Activated naive CD4-positive, alpha-beta T cell treated with anti-CD3 and anti-CD28 coated beads, Interleukin-2, amount 10 ng/mL, durations not matched to agents 7 days and 5 days (primary cell): ENCODE measurements at places on chromosomes 13 and 19.

DNA sequence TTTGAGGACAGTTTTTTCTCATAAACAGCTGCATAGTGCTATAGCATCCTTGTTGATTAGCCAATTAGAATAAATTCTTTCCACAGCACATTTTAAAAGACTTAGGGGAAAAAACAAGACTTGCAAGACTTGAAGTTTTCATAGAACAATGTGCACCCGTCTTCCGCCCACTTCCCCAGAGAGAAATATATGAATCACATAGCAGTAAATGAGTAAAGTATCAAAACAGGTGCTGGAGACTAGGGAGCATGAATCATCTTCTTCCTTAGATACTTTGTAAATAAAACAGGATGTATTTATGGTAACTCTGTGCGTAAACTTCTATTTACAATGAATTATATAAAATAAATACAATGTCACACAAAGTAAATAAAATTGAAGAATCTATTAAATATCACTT, 75.1 kb downstream of the COL4A2 start:
- H3K4me1 ChIP-seq: no peaks in the 10 kb centered on the region
- peaks cover 22% of the 10 kb centered on the region for H3K27me3 ChIP-seq
- H3K27ac ChIP-seq: no peak overlapping the region

- H3K36me3 ChIP-seq: no peaks in the 10 kb centered on the region
- no peak overlapping the region for H3K4me3 ChIP-seq
- no peak for DNase-seq
- no peaks in the 10 kb centered on the region for H3K27me3 ChIP-seq
- H3K27ac ChIP-seq: no peak overlapping the region
- no peaks in the 10 kb centered on the region for H3K4me1 ChIP-seq
These were observed 313.1 kb upstream of the MAB21L1 start for GRCh38 chr13:35789335-35790165.

DNA sequence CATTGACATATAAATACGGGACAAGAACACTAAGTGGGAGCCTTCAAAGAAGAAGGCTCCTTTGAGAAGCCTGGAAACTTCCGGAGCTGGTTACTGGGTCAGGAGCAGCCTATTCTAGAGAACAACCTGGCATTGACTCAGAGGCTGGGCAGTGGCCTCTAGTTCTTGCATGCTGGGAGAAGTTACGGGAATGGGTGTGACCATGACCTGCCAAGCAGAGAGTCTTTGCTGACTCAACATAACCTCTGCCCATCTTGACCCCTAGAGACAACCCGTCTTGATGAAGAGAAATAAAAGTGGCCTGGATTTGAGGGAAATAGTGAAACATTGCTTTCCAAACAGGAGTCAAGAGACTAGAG, 21.0 kb downstream of the STARD13 start:
- no peak for DNase-seq
- H3K27ac ChIP-seq: no peak overlapping the region
- no peaks in the 10 kb centered on the region for H3K36me3 ChIP-seq
- no peaks in the 10 kb centered on the region for H3K4me1 ChIP-seq
- H3K27me3 ChIP-seq: no peaks in the 10 kb centered on the region

DNA sequence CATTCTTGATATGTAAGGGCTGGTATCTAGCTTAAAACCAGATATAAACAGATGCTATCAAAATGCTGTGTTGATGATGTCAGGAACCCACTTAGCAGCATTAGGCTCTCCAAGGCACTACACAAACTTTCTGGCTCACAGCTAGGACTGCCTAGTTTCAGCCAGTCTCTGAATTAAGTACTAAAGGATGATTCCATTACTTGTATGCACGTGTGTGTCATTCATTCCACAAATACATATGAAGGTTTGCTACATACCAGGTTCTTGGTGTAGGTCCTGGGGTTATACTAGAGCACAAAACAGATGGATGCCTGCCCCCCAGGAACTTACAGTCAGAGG, 151.5 kb downstream of the RGCC start:
- H3K27ac ChIP-seq: no peak overlapping the region
- H3K36me3 ChIP-seq: peaks cover 24% of the 10 kb centered on the region
- H3K4me1 ChIP-seq: no peaks in the 10 kb centered on the region
- DNase-seq: no peak
- H3K4me3 ChIP-seq: no peak overlapping the region
- no peaks in the 10 kb centered on the region for H3K27me3 ChIP-seq

- no peak overlapping the region for H3K27ac ChIP-seq
- no peak for DNase-seq
- no peaks in the 10 kb centered on the region for H3K36me3 ChIP-seq
- H3K4me3 ChIP-seq: no peak overlapping the region
- H3K4me1 ChIP-seq: no peaks in the 10 kb centered on the region
These were observed 9.9 kb downstream of the STOML3 start for GRCh38 chr13:38980750-38981078.

GRCh38 chr19:10114651-10115391, 3.3 kb downstream of the P2RY11 start:
- H3K4me3 ChIP-seq: no peak overlapping the region
- H3K36me3 ChIP-seq: peaks cover 48% of the 10 kb centered on the region
- no peaks in the 10 kb centered on the region for H3K27me3 ChIP-seq
- no peak overlapping the region for H3K27ac ChIP-seq
- peaks cover 50% of the 10 kb centered on the region for H3K4me1 ChIP-seq

DNA sequence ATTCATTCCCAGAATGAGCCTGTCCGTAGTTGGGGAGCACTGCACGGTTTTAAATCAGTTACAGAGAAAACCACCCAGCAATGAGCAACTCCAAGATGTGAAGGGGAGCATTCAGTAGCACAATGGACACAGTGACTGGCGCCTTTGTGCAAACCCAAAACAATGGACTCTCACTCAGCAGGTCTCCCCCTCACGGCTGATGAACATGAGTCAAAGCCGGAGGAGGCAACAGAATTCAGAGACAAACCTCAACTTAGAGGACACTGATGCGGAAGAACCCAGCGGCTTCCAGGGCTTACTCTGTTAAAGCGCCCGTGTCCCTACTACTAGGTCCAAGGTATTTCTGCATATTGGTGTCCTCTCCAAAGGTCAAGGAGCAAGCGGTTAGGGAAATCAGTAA, 17.7 kb downstream of the PLEKHF1 start:
- H3K27ac ChIP-seq: no peak overlapping the region
- no peak overlapping the region for H3K4me3 ChIP-seq
- peaks cover 64% of the 10 kb centered on the region for H3K4me1 ChIP-seq
- peaks cover 6% of the 10 kb centered on the region for H3K27me3 ChIP-seq

- peaks cover 19% of the 10 kb centered on the region for H3K36me3 ChIP-seq
- peak; percentile 41 for DNase-seq
- peaks cover 7% of the 10 kb centered on the region for H3K27me3 ChIP-seq
- H3K27ac ChIP-seq: peak overlapping the region; percentile 91
- H3K4me1 ChIP-seq: peaks cover 73% of the 10 kb centered on the region
These were observed 21.2 kb downstream of the RCN3 start for GRCh38 chr19:49549045-49549444.

DNA sequence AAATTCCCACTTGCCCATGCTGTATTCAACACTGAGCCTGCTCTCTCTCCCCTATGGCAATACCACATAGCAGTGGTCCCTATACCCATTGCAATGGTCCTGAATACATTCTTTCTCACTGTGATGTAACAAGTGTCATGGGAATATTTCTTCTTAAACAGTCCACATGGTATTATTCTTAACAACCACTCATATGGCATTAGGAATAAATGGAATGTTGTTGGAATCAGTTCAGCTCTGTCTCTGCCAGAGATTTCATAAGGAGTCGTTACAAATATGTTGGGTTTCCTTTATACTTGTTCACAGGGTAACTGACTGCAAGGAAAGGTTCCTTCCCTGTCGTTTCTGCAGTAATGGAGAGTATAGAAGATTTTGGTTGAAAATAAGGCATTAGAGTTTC, 128.3 kb upstream of the SPATA13 start:
- peaks cover 15% of the 10 kb centered on the region for H3K27me3 ChIP-seq
- no peaks in the 10 kb centered on the region for H3K4me1 ChIP-seq
- no peak overlapping the region for H3K27ac ChIP-seq
- no peak overlapping the region for H3K4me3 ChIP-seq

DNA sequence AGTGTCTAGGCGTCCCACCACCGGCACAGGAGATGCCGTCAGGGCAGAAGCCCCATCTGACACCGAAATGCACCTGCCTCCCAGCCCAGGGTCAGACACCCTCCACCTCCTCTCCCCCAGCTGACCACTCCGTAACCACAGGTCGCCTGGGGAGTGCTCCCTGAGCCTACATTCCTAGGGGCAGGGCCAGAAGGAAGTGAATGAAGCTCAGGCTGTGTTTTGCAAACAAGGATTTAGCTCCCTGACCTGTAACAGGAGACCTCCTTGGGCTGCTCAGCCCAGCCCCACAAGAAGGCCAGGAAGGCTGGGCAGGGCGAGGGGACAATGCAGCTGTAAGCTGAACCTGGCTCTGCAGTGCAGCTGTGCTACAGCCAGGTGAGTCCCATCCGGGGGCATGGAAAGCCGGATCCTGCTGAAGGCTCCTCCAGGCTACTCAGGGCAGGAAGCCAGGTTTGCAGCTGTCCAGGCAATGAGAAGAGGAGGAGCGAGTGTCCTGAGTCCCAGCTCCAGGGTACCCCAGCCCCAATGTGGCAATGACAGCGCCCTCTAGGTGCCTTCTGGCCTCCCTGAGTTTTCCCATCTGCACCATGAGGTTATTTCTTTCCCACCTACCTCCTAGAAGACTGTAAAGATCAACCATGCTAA, 42.1 kb downstream of the RHPN2 start:
- H3K27me3 ChIP-seq: peaks cover 13% of the 10 kb centered on the region
- no peak overlapping the region for H3K4me3 ChIP-seq
- no peak for DNase-seq
- no peaks in the 10 kb centered on the region for H3K36me3 ChIP-seq
- no peak overlapping the region for H3K27ac ChIP-seq

GRCh38 chr19:56101746-56102535, 19.2 kb downstream of the ZNF787 start:
- no peak overlapping the region for H3K27ac ChIP-seq
- DNase-seq: no peak
- H3K36me3 ChIP-seq: peaks cover 18% of the 10 kb centered on the region
- H3K4me1 ChIP-seq: peaks cover 21% of the 10 kb centered on the region
- no peak overlapping the region for H3K4me3 ChIP-seq

DNA sequence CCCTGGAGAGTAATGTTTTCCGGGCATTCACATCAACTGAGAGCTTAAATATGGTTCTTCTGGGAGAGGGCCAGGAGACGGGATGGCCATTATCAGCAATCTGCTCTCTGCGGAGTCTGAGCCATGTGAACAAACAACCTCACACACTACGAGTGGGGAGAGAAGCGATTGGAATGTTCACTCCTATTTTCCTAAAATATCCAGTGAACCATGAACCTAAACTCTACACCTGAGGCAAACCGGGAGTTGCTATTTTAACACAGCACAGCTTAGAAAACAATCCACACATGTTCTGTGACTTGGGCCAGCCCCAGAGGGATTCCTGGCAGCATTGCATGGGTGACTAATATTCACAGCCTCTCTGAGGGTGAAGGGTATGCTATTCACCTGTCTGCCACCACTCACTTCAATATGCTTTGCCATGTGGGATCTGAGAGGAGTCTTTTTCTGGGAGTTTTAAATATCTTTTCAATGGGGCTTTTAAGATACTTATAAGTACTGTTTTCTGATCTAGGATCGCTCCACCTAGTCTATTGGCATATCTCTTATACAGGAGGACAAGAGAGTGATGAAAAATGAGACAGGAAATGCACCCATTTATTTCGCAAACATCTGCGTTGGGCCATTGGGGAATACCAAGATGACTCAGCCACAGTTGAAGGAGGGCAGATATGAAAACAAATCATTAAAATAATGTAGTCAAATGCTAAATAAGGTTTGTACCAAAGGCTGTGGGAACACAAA, 72.6 kb upstream of the SERP2 start:
- H3K4me3 ChIP-seq: no peak overlapping the region
- H3K27me3 ChIP-seq: no peaks in the 10 kb centered on the region
- no peak for DNase-seq
- H3K4me1 ChIP-seq: peaks cover 18% of the 10 kb centered on the region

DNA sequence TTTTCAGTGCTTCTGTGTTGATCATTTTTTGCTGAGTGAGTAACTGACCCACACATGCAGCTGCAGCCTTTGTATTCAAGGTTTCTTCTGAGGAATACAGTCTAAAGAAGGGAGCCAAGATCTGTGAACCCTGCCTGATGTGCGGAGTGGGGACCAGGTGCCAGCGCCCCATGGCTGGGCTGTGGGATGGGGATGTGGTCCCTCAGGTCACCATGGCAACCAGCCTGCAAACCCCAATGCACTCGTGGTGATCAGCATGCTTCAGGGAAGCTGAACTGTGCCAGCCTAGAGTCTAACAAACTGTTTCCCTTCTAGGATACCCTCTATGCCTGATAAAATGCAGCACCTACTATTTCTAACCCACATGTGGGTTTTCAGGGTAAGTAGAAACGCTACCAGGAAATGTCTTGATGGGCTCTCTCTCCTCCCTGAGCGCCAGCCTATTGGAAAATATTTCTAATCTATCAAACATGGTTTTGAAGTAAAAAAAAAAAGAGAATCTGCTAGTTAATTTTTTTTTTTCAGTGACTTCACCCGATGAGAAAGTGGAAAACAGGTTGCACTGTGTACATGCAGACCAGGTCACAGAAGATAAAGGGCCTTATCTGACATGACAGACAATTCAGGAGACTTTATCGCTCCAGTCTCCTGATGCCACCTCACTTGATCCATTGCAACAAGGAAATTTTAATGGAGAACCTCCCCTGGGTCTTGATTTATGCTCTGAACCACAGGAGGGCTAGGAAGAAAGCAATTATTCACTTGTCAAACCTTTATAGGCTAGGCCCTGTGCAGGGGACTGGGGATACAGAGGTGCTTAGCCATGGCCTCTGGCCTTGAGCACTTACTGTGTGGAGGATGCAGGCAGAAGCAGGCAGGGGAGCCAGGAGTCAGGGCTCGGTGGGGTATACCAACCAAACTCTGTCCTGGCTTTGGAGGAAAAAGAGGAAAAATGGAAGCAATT, 51.1 kb downstream of the RASL11A start:
- peaks cover 3% of the 10 kb centered on the region for H3K4me1 ChIP-seq
- H3K27ac ChIP-seq: no peak overlapping the region
- peaks cover 11% of the 10 kb centered on the region for H3K27me3 ChIP-seq
- no peaks in the 10 kb centered on the region for H3K36me3 ChIP-seq

DNA sequence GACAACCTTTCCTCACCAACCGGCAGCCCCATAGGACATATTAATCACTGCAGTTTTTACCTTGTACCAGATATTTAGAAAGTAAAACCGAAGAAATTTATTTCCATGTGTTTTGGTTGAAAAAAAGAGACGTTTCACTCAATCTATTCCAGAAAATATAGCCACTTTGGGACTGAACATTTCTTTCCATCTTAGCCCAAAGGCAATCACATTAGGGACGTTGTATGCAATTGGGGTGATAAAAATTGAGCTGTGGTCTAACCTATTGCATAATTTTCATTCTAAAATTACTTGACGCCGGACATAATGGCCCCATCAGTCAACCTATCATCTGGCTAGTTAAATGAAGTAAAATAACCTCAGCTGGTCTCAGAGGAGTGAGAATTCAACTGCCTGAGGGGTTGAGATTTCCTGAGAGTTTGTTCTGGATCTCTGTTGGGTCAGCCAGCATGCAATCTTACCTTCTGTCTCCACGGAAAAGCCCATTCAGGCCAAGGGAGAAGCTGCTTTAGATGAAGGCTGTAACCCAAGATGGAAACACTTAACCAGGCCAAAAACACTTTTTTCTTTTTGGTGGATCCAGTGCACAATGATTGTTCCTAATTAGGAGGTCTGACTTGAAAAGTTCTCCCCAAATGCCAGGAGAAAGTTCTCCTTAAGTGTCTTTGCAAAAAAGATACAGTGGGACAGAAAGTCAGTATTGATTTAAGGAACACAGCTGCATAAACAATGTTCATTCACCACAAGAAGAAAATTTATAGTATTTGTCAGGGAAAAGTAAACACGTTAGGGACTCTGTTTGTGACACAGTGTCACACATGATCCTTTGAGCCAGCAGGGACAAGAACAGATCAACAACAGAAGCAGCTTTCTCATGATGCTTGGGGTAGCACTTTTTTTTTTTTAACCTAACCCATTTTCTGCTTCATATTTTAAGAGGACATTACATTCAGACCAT, 34.1 kb downstream of the DLEU7 start:
- no peaks in the 10 kb centered on the region for H3K36me3 ChIP-seq
- no peak overlapping the region for H3K27ac ChIP-seq
- H3K4me1 ChIP-seq: peaks cover 12% of the 10 kb centered on the region
- no peak for DNase-seq
- peaks cover 9% of the 10 kb centered on the region for H3K27me3 ChIP-seq
